ENCODE measurements at places on chromosomes 3 and 15.

DNA sequence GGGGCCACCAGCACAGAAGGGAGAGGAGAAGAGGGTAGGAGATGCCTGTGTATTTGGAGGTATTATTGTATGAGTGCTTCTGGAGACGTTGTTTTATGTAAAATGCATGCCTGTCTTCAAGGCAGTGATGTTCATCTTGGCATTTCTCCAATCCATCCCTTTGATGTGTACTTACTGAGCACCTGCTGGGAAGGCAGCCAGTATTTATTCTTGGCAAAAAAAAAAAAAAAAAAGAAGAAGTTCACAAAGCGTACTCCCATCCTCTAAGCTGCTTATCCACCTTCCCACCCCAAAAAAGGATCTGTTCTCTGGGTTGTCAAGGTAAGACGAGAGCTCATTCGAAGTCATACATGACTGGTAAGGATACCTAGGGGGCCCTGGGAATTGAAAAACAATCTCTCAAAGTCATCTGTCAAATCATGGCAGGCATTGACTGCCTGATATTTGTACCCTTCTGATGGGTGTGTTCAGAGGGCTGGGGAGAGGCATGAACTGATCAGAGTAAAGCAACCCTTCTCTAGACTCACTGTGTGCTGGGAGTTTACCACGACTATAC, 30.0 kb upstream of the SLC6A1 start:
- no peak for DNase-seq

DNA sequence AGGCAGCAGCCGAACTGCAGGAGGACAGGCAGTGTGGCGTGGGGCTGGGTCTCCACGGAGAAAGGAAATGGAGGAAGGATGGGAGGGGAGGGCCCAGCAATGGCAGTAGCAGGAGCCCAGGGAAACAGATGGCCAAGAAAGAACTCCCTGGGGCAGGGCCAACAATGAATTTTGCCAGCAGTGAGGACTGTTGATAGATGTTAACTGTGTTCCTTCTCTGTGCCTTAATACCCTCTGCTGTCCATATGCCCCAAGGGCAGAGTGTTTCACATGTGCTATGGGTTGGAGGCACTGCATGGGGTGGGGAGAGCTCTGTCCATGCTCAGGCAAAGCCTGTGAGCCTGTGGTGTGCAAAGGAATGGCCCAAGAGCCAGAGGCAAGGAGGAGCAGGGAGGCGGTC, 70.8 kb upstream of the POMGNT2 start:
- no peak for DNase-seq

DNA sequence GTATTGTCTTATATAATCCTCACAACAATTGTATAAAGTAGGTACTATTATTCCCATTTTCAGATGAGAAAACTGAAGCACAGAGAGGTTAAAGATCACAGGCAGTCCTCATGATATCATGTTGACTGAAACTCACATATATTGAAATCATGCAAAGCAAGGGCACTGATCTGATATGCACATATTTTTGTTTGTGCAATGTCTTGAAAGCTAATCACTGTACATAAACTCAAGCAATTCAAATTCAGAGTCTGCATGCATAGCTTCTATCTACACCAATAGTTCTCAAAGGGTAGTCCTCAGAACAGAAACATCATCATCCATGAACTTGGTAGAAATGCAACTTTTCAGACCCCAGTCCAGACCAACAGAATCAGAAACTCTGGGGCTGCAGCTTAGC, 119.2 kb upstream of the STT3B start:
- DNase-seq = no peak

DNA sequence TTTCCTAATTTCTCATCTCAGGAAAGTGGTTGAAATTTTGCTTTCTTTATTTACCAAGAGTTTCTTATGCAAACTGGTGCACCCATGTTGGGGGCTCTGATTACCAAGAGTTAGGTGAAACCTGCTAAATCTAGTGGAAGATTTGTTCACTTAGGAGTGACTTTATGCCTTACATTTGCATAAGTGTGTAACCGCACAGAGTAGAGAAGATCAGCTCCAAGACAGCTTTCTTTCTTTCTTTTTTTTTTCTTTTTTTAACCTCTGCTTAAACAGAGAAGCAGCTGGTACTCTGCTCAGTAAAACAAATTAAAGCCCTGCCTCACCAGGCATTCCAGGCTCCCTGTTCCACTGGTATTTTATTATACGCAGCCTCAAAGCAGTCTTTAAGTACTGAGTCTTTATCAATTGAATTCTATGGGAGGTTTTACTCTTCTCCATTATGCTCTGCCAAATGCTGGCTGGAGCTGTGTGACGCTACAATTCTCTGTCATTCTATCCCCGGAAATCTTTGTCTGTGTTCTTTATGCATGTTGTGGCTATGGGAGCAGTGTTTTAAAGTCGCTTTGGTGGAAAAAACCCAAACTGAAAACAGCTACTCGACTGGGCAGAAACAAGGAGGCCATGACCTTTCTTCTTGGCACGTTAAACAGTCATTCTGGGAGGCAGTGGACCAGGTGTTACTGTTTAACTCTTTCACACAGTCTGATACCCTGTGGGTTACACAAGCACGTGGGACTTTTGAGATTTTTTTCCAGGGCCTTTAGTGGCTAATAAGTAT, 55.2 kb upstream of the GBE1 start:
- peak; percentile 26 for DNase-seq

GRCh38 chr3:52846432-52846965, 11.7 kb upstream of the MUSTN1 start:
- DNase-seq = no peak
